Activated CD4-positive, alpha-beta T cell treated with anti-CD3 and anti-CD28 coated beads for 36 hours (primary cell): ENCODE measurements at places on chromosomes 12 and 14. TPM values are rescaled to one million over a fixed set of nuclear protein-coding genes. Genes with fewer than 3 reads are reported as not detected.
A peak's percentile ranks its signal among the peaks of the same experiment; 100 is the strongest.

DNA sequence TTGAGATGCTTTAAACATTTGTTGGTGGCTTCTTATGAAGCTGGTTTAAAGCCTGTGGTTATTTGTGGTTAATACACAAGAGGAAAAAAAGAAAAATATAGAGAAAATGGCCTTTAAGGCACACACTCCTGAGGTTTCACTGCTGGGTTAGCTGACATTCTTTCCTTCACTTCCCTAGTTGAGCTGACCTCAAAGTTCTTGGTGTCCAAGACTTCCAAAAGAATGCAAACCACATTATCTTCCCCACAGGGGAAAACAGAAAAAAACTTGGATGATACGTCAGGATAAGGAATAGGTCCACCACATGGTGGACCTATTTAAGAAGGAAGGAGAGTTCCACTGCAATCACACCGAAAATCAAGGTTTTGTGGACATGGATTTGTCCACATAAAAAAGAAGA lies 94.3 kb downstream of the SLC25A21 start:
- no peak for DNase-seq

Gene SERPINA5
- not detected for total RNA-seq

Gene ADAM20
- total RNA-seq = 0.14 TPM

DNA sequence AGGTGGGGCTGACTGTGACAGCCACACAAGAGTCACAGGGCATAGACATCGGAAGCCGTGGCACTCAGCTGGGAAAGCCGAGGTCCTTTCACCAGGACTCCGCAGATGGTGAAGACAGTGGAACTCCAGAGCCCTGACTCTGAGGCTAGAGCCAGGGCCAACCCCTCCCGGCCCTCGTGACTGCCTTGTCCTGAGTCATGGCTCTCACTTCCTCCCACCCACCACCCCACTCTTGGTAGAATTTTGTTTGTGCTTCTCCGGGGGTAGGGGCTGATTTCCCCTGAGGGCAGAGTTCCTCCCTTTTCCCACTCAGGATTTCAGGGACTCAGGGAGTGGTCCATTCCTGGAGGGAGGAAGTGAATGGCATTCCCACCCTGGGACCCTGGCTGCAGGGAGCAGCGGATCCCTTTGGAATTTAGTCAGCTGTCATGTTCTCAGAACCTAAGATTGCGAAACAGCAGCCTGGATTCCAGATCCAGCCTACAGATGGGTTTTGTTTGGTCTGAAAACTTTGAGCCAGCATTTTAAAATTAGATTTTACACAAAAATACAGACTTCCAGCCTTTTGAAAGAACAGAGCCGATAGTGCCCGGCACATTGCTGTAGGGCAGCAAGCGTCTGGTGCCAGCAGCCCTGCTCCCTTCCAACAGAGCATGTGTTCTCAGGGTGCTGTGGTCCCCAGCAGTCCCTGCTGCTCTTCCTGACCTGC lies 50.7 kb downstream of the TPCN1 start:
- peak; percentile 68 for DNase-seq

DNA sequence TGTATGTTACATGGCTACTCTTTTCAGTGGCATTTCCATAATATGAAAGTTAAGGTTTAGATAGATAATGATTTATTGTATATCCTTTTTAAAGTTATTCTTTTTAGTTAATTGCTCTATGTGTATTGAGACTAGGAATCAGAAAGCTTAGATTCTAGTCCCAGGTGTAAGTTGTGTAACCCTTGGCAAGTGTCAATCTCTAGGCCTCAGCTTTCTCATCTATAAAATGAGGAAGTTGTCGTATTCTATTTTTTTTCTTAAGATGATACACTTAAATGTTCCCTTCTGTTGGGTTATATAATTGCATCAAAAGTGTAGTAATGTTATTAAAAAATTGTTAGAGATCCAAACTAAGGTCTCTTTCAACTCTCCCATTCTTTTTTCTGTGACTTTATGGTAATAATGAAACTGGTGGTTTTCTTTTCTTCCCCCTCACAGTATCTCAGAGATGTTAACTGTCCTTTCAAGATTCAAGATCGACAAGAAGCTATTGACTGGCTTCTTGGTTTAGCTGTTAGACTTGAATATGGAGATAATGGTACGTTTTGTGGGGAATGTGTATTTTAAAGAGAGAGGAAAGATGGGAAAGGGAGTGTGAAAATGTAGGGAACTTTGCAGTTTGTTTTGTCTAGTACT lies 4.1 kb downstream of the RTRAF start:
- DNase-seq = no peak

Gene TPH2
- not detected for total RNA-seq

DNA sequence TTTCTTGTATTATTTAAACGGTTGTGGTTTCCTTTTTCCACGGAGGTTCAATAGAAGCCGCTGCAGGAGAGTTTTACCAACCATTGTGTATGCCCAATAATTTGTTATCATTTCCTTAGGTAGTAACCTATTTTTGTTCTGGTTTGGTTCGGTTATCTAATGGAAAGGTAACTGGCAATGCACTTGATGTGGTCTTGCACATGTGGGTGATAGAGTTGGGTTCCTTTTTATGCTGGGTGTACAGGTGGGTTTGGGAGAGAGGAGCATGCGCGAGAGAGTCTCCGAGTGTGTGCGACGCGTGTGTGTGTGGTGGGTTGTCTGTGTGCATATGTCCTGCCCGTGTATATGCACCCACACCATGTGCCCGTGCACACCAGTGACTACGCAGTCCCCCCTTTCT lies 102.7 kb upstream of the FKBP4 start:
- peak; percentile 42 for DNase-seq

- no peak for DNase-seq
Observed at GRCh38 chr14:37668646-37669045, 73.2 kb downstream of the TTC6 start.

Gene CFAP73
- total RNA-seq = 1.1 TPM

Gene GYS2
- not detected for total RNA-seq

- peak; percentile 28 for DNase-seq
Observed at GRCh38 chr12:13208533-13209435, 12.3 kb downstream of the EMP1 start.

- DNase-seq = no peak
Observed at GRCh38 chr12:6442836-6443235, 1.9 kb upstream of the CD27 start.

Gene TBX3
- total RNA-seq = not detected

- DNase-seq = no peak
Observed at GRCh38 chr12:108853981-108854446, 3.4 kb downstream of the SSH1 start.

GRCh38 chr12:77122661-77123060 lies 57.3 kb upstream of the E2F7 start:
- no peak for DNase-seq

- no peak for DNase-seq
Observed at GRCh38 chr12:18898470-18898869, 160.6 kb downstream of the CAPZA3 start.

Gene SYT10
- not detected for total RNA-seq

Gene BICDL1
- 132 TPM for total RNA-seq

Gene TMTC1
- total RNA-seq = 0.04 TPM

- no peak for DNase-seq
Observed at GRCh38 chr14:44820230-44820964, 141.3 kb downstream of the KLHL28 start.

Gene KRT6B
- not detected for total RNA-seq

Gene TXNDC16
- total RNA-seq = 5.2 TPM

Gene ERBB3
- total RNA-seq = 0.32 TPM

DNA sequence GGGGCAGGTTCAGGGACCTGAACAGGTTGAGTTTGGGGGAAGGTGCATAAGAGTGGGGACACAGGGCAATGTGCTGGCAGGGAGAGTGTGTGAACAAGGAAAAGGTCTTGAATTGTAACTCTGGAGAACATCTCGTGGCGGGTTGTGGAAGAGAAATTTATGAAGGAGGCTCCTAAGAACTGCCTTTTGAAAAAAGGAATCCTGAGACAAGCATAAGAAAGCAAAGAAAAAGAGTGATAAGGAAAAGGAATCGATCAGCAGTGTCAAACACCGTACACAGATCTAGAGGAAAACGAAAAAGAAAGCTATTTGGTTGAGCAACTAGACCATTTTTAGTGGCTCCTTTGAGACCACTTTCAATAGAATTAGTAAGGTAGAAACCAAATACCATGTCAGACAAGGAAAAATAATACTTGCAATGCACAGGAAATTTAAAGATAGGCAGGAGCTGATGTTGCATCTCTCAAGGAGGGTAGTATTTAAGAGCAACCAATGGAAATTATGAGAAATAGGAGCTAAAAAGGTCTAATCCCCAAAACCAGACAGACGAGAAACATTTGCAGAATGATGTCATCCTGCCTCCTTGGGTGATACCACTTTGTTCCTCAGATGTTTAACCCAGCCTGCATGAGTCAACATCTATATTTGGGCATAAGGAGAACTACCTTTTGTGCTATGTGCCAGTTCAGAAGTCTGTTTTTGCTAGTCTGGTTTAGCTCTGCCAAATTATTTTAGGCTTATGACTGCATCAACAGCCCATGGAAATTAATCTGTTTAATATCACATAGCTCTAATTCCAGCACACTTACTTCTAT lies 64.5 kb upstream of the STK38L start:
- peak; percentile 58 for DNase-seq

DNA sequence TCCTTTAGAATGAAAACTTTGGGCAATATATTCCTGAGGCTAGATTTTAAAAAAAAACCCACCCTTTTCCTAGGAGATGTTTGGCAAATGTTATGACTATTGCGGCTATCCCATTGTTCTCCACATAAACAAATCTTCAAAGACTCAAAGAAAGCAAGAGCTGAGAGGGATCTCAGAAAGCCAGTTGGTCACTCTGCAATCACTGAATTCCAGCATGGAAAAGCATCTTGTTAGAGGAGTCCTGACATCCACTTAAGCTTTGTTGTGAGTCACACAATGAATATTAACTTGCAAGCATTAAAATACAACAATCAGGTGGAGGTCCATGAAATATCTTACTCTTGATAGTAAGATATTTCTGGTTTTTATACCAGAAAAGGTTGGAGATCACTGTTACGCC lies 11.0 kb upstream of the PTPRB start:
- DNase-seq = no peak

Gene MDM1
- total RNA-seq = 12.7 TPM

DNA sequence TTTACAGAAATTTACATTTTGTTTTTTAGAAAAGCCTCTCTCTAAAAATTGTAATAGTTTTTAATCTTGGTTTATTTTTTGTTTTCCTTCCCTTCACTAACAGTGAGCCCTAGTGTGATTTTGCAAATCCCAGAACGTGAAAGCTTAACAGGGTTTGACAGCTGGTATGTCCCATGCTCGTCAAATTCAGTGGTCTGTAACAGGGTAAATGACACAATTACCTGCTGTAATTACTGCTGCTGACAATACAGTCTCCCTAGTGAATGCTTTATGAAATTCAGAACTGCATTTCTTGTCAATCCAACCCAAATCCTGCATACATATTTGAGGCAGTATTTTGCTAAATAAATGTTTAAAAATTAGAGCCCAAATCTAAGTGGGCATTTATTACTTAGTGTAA lies 249.2 kb downstream of the NELL2 start:
- no peak for DNase-seq

- no peak for DNase-seq
Observed at GRCh38 chr12:5806371-5807089, 138.5 kb downstream of the ANO2 start.

Gene SLC17A8
- total RNA-seq = not detected

GRCh38 chr12:41106315-41106714 lies 81.8 kb upstream of the PDZRN4 start:
- DNase-seq = no peak

- DNase-seq = no peak
Observed at GRCh38 chr14:60596139-60596538, 53.1 kb downstream of the SIX1 start.

DNA sequence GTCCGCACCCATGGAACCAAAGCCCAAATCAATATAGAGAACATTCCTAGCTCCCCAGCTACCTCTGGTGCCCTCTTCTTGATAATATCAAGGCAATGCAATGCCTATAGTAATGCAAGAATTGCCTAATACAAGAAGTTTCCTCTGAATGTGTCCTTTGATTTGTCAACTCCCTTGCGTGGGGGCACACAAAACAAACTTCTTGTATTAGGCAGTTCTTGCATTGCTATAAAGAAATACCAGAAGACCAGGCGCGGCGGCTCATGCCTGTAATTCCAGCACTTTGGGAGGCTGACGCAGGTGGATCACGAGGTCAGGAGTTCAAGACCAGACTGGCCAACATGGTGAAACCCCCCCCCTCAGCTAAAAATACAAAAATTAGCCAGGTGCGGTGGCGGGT lies 10.4 kb upstream of the ITPK1 start:
- no peak for DNase-seq

DNA sequence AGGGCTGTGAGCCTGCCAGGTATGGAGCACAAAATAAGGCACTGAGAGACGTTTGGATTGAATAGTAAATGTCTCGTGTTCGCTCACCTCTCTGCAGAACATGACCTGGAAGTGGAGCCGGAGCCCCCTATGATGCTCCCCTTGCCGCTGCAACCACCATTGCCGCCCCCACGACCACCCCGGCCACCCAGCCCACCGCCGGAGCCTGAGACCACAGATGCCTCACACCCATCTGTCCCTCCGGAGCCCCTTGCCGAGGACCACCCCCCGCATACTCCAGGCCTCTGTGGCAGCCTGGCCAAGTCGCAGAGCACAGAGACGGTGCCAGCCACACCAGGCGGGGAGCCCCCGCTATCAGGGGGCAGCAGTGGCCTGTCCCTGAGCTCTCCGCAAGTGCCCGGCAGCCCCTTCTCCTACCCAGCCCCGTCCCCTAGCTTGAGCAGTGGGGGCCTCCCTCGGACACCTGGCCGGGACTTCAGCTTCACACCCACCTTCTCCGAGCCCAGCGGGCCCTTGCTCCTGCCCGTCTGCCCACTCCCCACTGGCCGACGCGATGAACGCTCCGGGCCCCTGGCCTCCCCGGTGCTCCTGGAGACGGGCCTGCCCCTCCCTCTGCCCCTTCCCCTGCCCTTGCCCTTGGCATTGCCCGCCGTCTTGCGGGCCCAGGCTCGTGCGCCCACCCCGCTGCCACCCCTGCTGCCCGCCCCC lies 18.7 kb downstream of the SETD1B start:
- DNase-seq = no peak

GRCh38 chr12:122873540-122873939 lies 22.4 kb downstream of the VPS37B start:
- DNase-seq = no peak

Gene SPTB
- 0.32 TPM for total RNA-seq

Gene CLEC4D
- not detected for total RNA-seq

Gene CELA1
- total RNA-seq = 0.18 TPM
